ENCODE measurements at places on chromosomes 5 and 9. TPM values are rescaled to one million over a fixed set of nuclear protein-coding genes. Genes with fewer than 3 reads are reported as not detected.

DNA sequence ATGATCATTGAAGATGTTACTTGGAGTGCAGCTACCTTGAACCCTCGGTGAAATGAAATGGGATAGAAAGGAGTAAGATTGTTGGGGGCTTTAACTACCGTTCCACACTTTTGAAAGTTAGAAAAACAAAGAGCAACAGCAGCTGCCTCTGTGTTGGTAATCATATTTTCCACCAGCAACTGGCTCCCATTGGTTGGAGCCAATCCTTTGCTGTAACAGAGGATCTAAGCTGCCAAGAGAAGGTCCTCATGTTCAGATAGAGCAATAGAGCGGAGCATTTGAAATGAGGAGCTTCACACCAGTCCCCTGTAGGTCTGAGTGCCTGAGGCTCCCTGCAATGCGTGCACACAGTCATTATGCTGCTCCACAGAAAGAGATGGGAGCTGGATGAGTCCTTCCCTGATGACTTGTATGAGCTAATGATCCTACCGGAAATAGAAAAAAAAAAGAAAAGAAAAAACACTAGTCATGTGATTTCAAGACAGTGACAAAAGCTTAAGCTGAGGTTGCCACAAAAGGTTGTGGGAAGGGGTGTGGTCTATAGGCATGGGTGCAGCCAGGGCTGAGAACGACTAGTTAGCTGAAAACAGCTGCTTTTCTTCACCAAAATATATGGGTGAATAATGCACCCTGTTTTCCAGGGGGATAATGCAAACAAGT lies 300.7 kb downstream of the MLLT3 start:
- no peak for ATAC-seq

Gene SMIM33
- total RNA-seq: not detected

DNA sequence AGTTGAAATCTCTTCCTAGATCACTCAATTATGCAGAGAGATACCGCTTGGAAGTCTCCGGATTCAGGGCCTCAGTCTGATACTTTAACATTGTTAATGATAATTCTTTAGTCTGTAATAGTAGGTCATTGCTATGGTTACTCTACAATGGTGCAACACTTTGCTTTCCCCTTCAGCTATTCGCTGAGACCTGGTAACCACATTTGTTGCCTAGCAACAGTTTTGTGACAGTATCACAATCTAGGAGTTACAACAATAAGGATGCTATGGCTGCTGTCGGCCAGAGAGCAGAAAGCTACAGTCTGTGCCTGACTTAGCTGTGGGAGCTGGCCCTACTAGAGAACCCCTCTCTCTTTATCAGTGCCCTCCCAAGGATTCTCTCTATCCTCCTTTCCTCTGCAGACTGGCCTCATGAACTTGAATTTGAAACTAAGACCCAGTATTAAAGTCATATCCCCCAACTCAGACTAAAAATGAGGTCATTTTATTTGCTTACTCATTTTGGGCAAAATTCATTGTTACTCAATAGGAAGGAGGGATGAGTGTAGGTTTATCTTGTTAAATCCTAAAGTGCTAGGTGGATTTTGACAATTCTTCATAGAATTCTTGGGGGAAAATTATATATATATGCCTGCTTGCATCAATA lies 39.3 kb downstream of the NR2F1 start:
- peak; percentile 5 for ATAC-seq

- no peak for ATAC-seq
Measured at GRCh38 chr9:71755869-71756268, 12.4 kb downstream of the CEMIP2 start.

Gene CCL28
- total RNA-seq: 3.7 TPM

GRCh38 chr5:79030663-79031484 lies 38.6 kb downstream of the DMGDH start:
- ATAC-seq: no peak

Gene CETN3
- 9.0 TPM for total RNA-seq

GRCh38 chr9:93051680-93052089 lies 6.8 kb upstream of the SUSD3 start:
- peak; percentile 87 for ATAC-seq

Gene CFAP77
- not detected for total RNA-seq

DNA sequence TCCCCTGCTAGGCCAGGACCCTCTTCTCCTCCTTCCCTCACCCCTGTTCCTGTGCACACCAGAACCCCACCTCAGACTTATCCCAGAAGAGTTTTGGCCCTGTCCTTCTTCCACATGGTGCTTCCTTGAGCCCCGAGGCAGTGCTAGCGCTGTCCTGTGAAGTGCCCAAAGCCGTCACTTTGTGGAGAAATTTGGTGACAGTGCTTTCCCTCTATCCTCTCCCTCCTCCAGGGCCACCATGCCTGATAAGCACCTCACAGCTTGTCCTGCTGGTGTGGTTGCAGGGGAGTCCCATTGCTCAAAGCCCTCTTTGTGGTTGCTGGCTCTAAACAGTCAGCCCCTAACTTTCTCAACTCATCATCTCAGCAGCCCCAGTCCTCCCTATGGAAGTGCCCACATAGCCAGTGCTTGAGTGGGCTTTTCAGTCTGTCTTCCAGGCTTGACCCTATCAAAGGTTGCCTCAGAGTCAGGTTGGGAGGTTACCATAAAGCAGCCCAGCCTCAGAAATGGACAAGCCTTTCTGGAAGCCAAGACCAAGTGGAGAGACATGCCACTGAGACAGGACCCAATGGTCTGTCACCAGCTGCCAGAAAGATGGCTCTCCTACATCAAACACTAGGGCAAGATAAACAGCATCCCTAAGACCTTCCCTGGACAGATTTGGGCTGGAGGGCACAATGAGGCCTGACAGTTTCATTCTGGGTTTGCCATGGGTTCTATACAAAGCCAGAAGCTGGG lies 18.0 kb downstream of the IGIP start:
- ATAC-seq: no peak

GRCh38 chr9:71928376-71928775 lies 16.9 kb downstream of the C9orf85 start:
- no peak for ATAC-seq

GRCh38 chr5:14574096-14574495 lies 7.5 kb upstream of the OTULINL start:
- ATAC-seq: no peak

Gene NEUROG1
- total RNA-seq: not detected

GRCh38 chr5:153460421-153460820 lies 30.0 kb upstream of the GRIA1 start:
- ATAC-seq: no peak

Gene INSL4
- total RNA-seq: not detected

GRCh38 chr5:3825531-3826451 lies 230.2 kb downstream of the IRX1 start:
- no peak for ATAC-seq

All from gastroesophageal sphincter (tissue), 4 donors.